T-helper 2 cell (primary cell): ENCODE measurements at places on chromosomes 16 and 17.
A peak's percentile ranks its signal among the peaks of the same experiment; 100 is the strongest.

DNA sequence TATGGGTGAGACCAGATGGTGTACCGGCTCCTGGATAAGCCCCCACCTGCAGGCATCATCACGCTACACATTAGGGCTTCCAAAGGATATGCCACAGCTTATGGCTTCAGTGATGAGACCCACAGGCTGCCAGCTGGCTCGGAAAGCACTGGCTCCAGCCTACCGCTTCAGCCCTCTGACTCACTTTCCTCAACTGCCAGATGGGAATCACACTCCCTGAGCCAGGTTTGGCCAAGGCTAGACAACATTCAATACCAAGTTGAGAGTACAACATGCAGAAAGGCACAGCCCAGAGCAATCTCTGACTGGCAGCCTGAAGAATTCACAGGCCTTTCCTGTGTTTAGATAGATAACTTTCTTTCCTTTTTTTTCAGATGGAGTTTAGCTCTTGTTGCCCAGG lies 10.3 kb downstream of the CENPV start:
- no peak for DNase-seq

- no peak for DNase-seq
These were observed 28.2 kb upstream of the BRD7 start for GRCh38 chr16:50396761-50397535.

GRCh38 chr16:68367030-68367429 lies 56.2 kb downstream of the PRMT7 start:
- DNase-seq: no peak

DNA sequence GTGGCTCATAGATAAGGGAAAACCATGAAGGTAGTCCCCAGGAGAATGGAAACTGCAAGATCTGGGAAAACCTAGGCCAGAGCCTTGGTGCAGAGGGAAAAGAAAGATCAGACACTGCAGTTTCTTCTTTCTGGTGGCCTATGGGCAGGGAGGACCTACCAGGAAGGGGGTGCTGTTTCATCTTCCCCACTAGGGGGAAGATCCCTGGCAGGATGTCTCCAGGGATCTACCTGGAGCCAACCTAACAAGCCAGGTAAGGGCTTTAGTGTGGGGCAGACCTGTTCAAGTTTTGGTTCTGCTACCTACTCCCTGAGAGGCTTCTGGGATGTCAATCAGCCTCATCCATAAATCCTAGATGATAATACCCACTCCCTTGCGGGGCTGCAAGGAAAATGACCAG lies 21.4 kb downstream of the TOM1L2 start:
- no peak for DNase-seq

GRCh38 chr16:89489040-89489897 lies 1.1 kb downstream of the ANKRD11 start:
- peak; percentile 98 for DNase-seq

- no peak for DNase-seq
These were observed 146.4 kb downstream of the IRX3 start for GRCh38 chr16:54140057-54140787.

DNA sequence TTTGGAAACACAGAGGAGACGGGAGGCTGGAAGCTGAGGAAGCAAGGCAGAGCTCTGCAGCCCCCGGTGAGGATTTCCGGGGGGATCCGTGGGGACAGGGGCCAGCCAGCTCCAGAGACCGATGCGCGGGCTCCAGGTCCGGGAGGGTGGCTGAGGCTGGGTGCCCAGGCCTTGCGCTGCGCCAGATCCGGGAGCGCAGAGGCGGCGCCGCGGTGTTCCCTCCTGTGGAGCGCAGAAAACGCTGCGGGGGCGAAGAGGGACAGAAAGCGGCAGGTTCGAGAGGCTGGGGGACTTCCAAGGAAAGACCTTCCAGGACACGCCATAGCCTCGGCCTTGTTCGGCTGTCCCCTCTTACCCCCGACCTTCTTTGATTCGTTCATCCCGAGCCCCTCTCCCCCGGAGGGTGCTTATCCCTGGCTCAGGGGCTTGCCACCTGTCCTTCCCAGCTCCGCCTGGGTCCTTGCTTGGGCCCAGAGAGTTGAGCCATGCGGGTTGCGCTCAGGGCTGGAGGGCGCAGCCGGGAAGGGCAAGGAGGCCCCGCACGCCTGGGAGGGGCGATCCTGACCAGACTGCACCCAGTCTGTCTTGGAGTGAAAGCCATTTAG lies 697 bp upstream of the SHISA9 start:
- no peak for DNase-seq

- no peak for DNase-seq
These were observed 8.3 kb downstream of the NKIRAS2 start for GRCh38 chr17:42027961-42028790.

DNA sequence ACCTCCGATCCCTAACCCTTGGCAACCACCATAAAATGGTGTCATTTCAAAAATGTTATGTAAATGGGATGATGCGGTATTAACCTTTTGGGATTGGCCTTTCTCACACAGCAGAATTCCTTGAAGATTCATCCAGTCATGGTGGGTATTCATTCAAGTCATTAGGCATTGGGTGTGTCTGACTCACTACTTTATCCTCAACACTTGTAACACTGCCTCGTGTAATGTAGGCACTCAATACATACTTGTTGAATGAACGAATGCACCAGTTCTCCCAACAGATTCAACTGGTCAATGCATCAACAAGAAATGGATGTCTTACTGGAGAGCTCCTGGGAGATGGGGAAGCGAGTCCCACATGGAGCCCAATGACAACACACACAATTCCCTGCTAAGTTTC lies 21.8 kb upstream of the GAN start:
- DNase-seq: no peak

DNA sequence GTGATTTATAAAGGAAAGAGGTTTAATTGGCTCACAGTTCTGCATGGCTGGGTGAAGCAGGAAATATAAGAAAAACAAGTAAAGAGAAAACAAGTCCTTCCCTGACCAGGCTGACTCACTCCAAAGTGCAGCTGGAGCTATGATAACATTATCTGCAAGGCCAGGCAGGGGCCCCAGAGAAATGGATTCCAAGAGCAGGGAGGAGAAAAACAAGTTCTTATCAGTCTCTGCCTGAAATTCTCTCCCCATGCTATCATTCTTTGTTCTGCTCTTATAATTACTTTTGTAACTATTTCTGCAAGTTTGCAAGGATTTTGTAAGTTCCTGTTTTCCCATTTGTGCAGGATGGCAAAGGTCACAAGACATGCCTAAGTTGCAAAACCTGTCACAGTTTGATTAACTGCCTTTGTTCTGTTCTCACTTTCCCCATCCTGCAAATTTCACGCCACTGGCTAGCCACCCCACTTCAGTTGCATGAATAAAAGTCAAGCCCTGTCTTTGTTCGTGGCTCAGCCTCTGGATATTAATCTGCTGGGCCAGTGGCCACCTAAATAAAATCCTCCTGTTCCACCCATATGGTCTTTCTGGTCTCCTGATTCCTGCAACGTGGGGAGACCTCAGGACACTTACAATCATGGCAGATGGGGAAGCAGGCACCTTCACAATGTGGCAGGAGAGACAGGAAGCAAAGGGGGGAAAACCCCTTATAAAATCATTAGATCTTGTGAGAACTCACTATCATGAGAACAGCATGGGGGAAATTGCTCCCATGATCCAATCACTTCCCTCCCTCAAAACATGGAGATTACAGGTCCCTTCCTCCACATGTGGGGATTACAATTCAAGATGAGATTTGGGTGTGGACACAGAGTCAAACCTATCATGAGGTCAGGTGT lies 13.1 kb downstream of the ABCA9 start:
- DNase-seq: no peak

DNA sequence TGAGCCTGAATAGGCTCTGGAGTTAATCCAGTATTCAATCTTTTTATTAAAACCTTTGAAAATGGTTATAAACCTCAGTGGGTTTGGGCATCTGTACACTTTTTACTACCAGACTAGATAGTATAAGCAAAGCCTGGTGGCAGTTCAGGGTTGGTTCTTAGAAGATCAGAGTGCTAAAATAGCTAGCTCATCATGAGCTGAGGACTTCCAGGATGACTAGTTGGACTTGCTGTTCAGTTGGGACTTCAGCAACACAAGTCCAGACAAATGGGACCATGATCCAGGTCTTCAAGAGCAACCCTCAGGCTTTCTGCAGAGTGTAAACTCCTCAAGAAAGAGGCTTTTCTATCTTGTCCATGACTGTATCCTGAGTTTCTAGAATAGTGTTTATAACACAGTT lies 1.2 kb upstream of the ZNF19 start:
- DNase-seq: no peak

DNA sequence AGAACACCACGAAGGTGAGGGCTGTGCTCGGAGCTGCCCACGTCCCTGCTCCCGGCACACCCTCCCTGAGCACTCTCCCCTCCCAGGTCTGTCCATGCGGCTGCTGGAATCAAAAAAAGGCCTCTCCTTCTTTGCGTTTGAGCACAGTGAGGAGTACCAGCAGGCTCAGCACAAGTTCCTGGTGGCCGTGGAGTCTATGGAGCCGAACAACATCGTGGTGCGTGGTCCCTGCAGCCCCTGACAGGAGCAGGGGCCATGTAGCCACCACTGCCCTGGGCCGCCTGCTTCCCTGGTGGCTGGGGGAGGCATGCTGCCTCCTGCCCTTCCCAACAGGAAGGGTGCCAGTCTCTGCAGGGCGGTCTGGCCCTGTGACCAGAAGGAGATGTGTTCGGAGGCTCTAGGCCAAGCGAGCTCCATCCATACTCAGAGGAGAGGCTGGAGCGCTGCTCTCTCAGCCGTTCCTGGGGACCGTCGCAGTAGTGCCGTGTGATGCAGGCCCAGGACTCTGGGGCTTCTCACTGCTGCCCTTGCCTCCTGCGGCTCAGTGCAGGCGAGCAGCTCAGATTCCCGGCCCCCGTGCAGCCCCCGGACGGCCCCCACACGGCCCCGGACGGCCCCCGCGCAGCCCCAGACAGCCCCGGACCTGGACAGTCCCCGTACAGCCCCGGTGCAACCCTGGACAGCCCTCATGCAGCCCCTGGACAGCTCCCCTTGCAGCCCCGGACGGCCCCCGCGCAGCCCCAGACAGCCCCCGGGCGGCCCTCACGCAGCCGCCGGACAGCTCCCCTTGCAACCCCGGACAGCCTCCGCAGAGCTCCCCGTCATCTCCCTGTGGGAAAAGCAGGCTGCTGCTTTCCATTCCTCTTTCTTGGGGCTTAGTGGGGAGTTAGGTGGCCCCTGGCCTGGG lies 20.5 kb downstream of the TCF25 start:
- DNase-seq: no peak

DNA sequence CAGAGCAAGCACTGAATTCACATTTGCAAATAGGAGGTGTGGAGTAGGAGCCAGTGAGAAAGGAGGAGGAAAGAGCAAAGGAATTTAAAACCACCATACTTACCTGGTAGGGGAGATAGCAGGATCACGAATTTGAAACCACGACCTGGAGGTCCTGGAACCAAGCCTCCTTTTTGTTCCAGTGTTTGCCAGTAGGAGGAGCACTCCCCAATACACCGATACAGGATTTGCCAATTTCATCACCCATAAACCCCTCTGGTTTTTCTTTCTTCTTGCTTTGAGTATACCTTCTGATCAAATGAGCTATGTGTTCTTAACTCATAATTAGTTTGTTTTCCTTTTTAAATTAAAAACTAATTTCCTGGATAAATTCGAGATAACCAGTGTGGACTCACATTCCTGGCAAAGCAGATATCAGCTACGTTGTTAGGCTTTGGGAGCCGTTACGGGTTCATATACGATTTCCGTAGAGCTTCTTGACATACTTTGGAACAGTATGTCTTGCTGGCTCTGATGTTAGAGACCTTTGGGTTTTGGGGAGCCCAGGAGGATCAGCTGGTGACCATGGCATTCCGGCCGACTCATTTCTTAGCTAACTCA lies 22.7 kb downstream of the BCO1 start:
- DNase-seq: peak; percentile 25

GRCh38 chr17:75771334-75772281 lies 6.6 kb upstream of the GALK1 start:
- no peak for DNase-seq

- no peak for DNase-seq
These were observed 37.8 kb upstream of the LHX1 start for GRCh38 chr17:36899250-36900159.

DNA sequence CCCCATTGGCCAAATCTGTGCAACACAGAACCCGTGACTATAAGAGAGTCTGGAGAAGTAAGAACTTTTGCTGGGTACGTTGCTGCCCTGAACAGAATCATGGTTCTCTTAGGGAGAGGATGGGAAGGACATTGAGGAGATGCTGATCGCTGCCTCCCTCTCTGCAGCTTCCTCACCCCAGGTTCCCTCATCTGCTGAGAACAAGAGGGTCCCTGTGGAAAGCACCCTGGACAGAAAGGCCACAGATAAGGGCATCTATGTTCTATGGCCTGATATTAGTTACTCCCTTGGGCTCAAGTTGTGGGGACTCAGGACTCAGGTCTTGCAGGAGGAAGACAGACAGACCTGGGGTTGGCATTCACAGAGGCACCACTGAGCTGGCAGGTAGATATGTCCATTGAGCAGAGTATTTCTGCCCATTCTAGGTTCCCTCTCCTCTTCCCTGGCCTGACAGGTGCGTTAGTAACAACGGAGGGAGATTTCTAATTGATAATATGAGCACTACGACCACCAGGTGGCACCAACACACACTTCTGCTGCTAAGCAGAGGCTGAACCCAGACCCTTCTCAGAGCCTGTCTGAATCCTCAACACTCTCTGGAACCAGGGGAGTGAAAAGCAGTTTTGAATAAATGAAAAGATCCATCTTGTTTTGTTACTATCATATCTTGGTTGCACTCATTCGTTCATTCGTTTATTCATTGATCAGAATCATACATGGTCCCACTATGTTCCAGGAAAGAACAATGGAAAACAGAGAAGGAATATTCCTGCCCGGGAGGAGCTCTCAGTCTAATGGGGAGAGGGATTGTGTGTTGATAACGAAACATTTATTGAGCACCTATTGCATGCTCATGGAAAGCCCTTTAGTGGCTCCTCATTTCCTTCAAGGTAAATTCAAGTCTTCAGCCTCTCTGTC lies 56.4 kb downstream of the SLC6A2 start:
- DNase-seq: peak; percentile 24

DNA sequence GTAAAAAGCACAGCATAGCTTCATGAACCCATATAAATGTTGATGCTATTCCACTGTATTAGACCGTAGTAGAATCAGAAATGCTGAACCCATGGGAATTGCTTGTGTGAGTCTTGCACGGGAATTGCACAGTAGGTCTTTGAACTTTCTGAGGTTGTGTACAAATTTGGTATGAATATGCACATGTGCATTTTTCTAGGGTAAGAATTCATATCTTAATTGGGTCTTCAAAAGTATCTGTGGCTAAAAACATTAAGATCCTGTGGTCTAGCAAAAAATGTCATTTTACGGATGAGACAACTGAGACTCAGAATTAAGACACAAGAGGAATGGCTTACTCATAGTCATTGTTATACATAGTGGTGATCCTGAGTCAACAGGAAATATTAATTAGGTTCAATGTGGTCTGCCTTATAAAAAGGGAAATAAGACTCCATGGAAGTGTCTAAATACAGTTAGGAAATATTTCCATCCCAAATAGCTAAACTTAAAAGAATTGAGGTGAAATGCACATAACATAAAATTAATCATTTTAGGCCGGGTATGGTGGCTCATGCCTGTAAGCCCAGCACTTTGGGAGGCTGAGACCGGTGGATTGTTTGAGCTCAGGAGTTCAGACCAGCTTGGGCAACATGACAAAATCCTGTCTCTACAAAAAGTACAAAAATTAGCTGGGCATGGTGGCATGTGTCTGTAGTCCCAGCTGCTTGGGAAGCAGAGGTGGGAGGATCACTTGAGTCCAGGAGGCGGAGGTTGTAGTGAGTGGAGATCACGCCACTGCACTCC lies 22.8 kb downstream of the TAOK1 start:
- DNase-seq: peak; percentile 8
